ENCODE measurements at places on chromosomes 6 and 20.

DNA sequence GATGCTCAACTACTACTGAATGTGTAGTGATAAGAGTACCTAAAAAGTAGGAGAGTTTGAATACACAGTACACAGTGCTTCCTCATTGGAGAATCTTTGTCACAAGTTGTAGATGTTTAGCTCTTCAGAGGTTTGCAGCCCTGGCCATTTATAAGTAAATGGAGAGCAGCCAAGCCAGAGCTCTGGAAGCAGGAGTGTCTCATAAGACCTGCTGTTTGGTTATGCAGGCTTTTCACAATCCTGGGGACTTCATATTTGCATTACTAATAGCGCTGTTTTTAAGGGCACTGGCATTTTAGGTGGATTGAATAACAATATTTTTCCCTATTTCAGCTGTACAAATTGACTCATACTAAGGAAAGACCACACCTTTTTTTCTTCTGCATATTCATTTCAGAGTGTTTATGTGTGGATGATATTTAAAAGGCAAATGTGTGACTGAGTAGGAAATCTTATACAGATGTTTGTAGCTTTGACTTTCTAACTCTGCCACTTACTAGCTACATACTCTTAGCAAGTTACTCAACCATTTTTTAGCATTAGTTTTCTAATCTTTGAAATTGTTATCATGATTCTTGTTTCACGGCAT is 730.5 kb upstream of the MAP3K7 start:
- no peak for DNase-seq

DNA sequence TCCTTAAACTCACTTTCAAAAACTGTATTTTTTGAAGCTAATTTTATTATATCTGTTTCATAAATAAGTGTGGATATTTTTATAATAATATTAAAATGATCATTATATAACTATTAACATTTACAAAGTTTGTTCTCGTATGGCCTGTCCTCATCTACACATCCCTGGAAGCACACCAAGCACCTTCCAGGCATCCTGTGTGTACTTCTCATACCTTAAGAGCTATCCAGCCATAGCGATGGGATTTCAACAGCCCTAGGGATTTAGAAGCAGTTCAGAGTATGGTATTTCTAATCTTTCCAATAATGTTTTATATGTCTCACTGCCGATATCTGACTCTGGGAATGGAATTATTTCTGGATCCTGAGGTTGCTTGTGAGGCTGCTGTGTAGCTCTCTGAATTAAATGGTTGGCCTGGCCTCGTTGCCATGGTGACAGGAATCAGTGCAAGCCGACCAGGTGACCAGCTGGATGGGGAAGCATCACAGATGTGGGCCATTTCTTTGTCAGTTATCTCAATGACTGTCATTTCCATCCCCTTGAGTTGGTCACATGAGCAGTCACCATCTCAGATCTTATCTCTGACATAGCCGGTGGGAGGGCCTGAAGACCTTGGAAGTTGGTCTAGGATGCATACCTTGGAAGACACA is 265.2 kb upstream of the RIN2 start:
- DNase-seq = no peak

GRCh38 chr6:33029328-33030184 is 20.2 kb upstream of the HLA-DOA start:
- DNase-seq = no peak

GRCh38 chr6:126180585-126180984 is 159.3 kb upstream of the CENPW start:
- no peak for DNase-seq

DNA sequence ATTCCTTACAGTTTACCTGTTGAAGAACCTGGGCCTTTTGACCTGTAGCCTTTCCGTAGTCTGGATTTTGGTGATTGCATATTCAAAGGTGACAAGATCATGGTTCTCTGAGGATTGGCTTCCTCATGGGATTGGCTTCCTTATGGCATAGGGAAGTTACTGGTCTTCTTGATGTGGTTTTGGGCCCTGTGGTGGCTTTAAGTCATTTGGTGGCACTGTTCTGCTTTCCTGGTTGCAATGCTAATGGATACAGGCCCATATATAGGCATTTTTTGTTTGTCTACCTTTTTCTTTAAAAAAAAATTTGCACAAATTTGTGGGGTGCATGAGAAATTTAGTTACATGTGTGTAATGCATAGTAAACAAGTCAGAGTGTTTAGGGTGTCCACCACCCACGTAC is 185.7 kb downstream of the CDKAL1 start:
- DNase-seq = no peak

- no peak for DNase-seq
Measured at GRCh38 chr6:145669627-145670034, 65.7 kb downstream of the EPM2A start.

GRCh38 chr20:45419188-45420091 is 3.5 kb downstream of the PIGT start:
- DNase-seq = no peak

Data from stimulated activated CD4-positive, alpha-beta T cell treated with anti-CD3 and anti-CD28 coated beads, Interleukin-1b, Interleukin-23, amount 100 ng/mL, for 1 hour (primary cell).